ENCODE measurements at places on chromosomes 7 and 10. TPM values are rescaled to one million over a fixed set of nuclear protein-coding genes. Genes with fewer than 3 reads are reported as not detected.

The EN2 gene
- not detected for total RNA-seq

- DNase-seq = no peak
- no peak overlapping the region for H3K27ac ChIP-seq
- H3K4me3 ChIP-seq = no peak overlapping the region
These were observed 177.7 kb upstream of the COL1A2 start for GRCh38 chr7:94216944-94217461.

DNA sequence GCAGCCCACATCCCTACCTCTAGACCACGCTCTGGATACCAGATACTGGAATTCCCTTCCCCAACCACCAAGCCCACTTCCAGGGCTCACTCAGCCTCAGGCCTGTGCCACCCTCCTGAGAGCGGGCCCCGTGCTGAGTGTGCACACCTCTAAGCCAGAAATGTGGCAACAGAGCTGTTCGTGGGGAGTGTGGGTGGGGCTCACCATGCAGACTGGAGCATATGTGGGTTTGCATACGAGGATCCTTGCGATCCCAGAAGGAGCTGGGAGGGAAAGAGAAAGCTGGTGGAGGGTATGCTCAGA, 13.0 kb upstream of the LIMK1 start:
- peaks cover 7% of the 10 kb centered on the region for H3K27me3 ChIP-seq
- DNase-seq = no peak
- H3K36me3 ChIP-seq = no peaks in the 10 kb centered on the region
- no peak overlapping the region for H3K4me3 ChIP-seq

- H3K4me3 ChIP-seq = no peak overlapping the region
- H3K27ac ChIP-seq = no peak overlapping the region
- no peak for DNase-seq
These were observed 27.6 kb downstream of the MKRN1 start for GRCh38 chr7:140451716-140452115.

- H3K27me3 ChIP-seq = no peaks in the 10 kb centered on the region
- H3K4me1 ChIP-seq = no peaks in the 10 kb centered on the region
- no peak overlapping the region for H3K4me3 ChIP-seq
- H3K36me3 ChIP-seq = no peaks in the 10 kb centered on the region
These were observed 594.8 kb upstream of the FZD8 start for GRCh38 chr10:36236931-36237330.

- H3K36me3 ChIP-seq = peaks cover 4% of the 10 kb centered on the region
- no peak for DNase-seq
- H3K27me3 ChIP-seq = no peaks in the 10 kb centered on the region
- H3K4me1 ChIP-seq = peaks cover 5% of the 10 kb centered on the region
- no peak overlapping the region for H3K27ac ChIP-seq
These were observed 21.5 kb downstream of the OPTN start for GRCh38 chr10:13121500-13121854.

GRCh38 chr7:121076350-121077164, 88.0 kb downstream of the CPED1 start:
- no peaks in the 10 kb centered on the region for H3K4me1 ChIP-seq
- DNase-seq = no peak
- H3K27ac ChIP-seq = no peak overlapping the region
- H3K27me3 ChIP-seq = no peaks in the 10 kb centered on the region
- H3K36me3 ChIP-seq = no peaks in the 10 kb centered on the region
- no peak overlapping the region for H3K4me3 ChIP-seq

GRCh38 chr10:72658696-72659400, 33.0 kb upstream of the MICU1 start:
- DNase-seq = no peak
- no peak overlapping the region for H3K27ac ChIP-seq
- no peak overlapping the region for H3K4me3 ChIP-seq
- no peaks in the 10 kb centered on the region for H3K36me3 ChIP-seq
- H3K4me1 ChIP-seq = no peaks in the 10 kb centered on the region

Measured in T-cell (primary cell).